ENCODE measurements at places on chromosomes 7 and 10.

- no peak for DNase-seq
Observed at GRCh38 chr10:28054228-28054860, 55.5 kb upstream of the ODAD2 start.

DNA sequence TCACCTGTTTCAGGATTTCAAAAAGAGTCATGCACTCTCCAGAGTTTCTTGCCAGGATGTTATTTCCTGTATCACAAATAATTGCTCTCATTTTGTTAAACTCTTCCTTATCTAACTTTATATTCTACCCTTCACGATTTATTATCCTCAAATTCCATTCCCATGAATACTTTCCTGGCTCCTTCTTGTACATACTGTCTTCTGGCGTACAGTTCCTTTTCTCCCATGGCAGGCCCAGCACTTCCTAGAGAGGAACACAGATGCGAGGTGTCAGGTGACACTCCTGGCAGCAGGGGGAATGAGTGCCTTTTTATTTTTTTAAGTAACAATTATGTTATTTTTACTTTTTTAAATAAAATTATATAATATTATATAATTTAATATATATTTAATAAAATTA lies 411.9 kb downstream of the TFEC start:
- no peak for DNase-seq

- DNase-seq = no peak
Observed at GRCh38 chr10:77313066-77313750, 324.4 kb downstream of the KCNMA1 start.

- no peak for DNase-seq
Observed at GRCh38 chr10:35892526-35892925, 250.4 kb upstream of the FZD8 start.

- no peak for DNase-seq
Observed at GRCh38 chr7:100464210-100464660, at the start of gene SPACDR. SPACDR (minus strand) TSS chr7:100464260; CDS start chr7:100464025, 235 bp downstream.

GRCh38 chr10:30176182-30176581 lies 116.8 kb upstream of the JCAD start:
- no peak for DNase-seq

GRCh38 chr10:3606309-3606708 lies 178.7 kb downstream of the KLF6 start:
- DNase-seq = no peak

DNA sequence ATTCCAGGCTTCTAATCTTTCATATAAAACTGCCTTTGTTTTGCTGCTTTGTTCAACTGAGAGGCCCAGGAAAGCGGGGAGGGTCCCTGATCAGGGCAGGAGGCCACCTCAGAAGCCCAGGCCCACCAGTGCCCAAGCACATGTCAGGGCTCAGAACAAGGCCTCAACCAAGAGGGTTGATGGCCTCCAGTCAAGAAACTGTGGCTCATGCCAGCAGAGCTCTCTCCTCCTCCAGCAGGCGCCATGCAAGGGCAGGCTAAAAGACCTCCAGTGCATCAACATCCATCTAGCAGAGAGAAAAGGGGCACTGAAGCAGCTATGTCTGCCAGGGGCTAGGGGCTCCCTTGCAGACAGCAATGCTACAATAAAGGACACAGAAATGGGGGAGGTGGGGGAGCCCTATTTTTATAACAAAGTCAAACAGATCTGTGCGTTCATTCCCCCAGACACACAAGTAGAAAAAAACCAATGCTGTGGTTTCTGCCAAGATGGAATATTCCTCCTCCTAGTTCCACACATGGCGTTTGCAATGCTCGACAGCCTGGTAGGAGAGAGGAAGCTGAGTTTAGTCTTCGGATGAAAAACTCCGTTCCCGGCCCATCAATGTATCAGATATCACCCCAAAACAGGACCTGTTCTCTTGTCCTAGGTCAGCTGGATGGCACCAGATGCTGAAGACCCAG lies 34.0 kb downstream of the PSAP start:
- no peak for DNase-seq

DNA sequence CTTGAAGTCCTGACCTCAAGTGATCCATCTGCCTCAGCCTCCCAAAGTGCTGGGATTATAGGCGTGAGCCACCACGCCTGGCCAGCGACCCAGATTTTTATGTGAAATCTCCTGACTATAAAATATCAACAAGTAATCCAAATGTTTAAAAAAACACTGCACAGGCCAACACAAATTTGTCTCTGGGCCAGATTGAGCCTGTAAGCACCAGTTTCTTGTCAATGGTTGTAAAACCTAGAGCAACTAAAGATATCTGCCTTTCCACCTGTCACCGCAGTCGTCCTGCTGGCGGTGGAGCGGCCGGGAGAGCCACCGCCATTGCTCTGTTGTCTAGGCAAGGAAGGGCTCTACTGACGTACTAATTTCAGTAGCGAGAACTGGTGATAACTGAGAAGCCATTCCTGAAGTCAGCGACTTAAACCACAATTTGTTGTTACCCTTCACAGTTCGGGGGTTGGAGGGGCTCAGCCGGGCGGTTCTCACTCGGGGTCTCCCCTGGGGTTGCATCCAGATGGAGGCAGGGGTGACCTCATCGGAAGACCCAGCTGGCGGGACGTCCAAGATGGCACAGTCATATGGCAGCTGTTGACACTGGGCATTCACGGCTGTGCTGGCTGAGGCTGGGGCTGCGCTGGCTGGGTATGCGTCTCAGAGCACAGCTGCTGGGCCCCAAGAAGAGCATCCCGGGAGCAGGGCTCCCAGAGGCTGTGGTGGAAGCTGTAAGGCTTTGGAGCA lies 55.2 kb upstream of the PDGFA start:
- DNase-seq = no peak

- DNase-seq = no peak
Observed at GRCh38 chr7:138848056-138848980, 50.3 kb upstream of the ATP6V0A4 start.

- no peak for DNase-seq
Observed at GRCh38 chr7:150897502-150898474, 45.5 kb downstream of the AOC1 start.

- no peak for DNase-seq
Observed at GRCh38 chr10:63252095-63252762, 119.1 kb downstream of the NRBF2 start.

GRCh38 chr7:121873289-121874194 lies 581 bp downstream of the PTPRZ1 start:
- DNase-seq = no peak

DNA sequence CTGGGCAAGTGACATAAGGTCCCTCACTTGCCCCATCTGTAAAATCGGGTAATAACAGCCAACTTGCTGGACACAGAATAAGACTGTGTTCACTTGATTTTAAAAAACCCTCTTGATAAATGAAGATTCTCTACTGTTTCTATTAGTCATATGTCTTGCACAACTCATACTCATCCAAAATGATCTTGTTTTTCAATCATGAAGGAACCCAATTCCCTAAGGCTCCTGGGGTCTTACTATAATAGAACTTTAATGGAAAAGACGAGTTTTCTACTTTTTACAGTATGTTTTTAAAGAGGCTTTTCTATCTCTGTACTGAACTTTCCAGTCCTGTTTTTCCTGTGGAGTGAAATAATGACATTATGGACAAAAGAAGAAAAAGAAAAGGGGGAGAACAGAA lies 103.8 kb downstream of the ARID5B start:
- no peak for DNase-seq

DNA sequence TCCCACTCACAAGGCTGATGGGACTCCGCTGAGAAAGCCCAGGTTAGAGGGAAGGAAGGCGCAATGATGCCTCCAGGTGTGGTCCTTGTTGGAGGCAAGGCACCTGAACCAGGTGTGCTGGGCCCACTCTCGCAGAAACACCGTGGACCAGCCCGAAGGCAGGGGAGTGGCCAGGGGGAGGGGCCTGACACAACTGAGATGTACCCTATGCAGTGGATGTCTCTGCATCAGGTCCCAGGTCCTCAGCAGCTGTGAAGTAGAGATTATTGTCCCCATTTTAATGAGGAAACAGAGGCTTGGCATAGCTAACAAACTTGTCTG lies 32.0 kb downstream of the GBX1 start:
- DNase-seq = no peak

GRCh38 chr10:31878486-31878885 lies 50.1 kb downstream of the ARHGAP12 start:
- no peak for DNase-seq

Data from stimulated activated CD8-positive, alpha-beta memory T cell treated with anti-CD3 and anti-CD28 coated beads, Interleukin-4, amount 100 ng/mL, for 1 hour (primary cell).